ENCODE measurements at places on chromosomes 5 and 9.

DNA sequence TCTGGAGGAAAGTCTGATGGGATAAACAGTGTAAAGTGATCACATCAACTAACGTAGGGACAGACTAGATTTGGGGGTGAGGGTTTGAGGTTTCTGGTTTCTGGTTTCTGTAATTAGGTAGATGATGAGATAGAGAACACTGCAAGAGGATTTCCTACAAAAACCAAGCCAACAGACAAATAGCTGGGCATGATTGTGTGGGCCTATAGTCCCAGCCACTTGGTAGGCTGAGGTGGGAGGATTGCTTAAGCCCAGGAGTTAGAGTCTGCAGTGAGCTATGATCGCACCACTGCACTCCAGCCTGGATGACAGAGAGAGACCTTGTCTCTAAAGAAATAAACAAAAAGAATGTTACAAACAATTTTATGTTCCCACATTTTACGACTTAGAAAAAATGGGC is 34.4 kb upstream of the RNU6ATAC start:
- H3K4me3 ChIP-seq = no peak overlapping the region
- H3K27me3 ChIP-seq = peaks cover 12% of the 10 kb centered on the region
- H3K27ac ChIP-seq = no peak overlapping the region
- H3K36me3 ChIP-seq = no peaks in the 10 kb centered on the region
- H3K4me1 ChIP-seq = peaks cover 7% of the 10 kb centered on the region
- no peak for DNase-seq

DNA sequence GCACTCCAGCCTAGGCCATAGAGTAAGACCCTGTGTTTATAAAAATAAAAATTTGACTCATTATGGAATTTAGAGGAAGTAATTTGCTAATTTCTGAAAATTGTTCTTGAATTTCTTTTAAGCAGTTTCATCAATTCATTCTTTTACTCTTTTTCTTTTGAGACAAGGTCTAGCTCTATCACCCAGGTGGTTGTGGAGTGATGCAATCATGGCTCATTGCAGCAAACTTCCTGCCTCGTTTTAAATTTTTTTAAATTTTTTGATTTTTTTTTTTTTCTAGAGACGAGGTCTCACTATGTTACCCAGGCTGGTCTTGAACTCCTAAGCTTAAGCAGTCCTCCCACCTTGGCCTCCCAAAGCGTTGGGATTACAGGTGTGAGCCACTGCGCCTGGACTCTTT is 3.1 kb upstream of the CAMLG start:
- peaks cover 13% of the 10 kb centered on the region for H3K4me1 ChIP-seq
- no peaks in the 10 kb centered on the region for H3K27me3 ChIP-seq
- no peak for DNase-seq
- H3K36me3 ChIP-seq = no peaks in the 10 kb centered on the region

- DNase-seq = no peak
- H3K36me3 ChIP-seq = no peaks in the 10 kb centered on the region
- no peak overlapping the region for H3K27ac ChIP-seq
These were observed 26.3 kb downstream of the NMUR2 start for GRCh38 chr5:152378730-152379129.

GRCh38 chr5:165266939-165267338 is 1761.5 kb downstream of the MAT2B start:
- H3K27ac ChIP-seq = no peak overlapping the region
- DNase-seq = no peak
- H3K4me3 ChIP-seq = no peak overlapping the region
- no peaks in the 10 kb centered on the region for H3K4me1 ChIP-seq

DNA sequence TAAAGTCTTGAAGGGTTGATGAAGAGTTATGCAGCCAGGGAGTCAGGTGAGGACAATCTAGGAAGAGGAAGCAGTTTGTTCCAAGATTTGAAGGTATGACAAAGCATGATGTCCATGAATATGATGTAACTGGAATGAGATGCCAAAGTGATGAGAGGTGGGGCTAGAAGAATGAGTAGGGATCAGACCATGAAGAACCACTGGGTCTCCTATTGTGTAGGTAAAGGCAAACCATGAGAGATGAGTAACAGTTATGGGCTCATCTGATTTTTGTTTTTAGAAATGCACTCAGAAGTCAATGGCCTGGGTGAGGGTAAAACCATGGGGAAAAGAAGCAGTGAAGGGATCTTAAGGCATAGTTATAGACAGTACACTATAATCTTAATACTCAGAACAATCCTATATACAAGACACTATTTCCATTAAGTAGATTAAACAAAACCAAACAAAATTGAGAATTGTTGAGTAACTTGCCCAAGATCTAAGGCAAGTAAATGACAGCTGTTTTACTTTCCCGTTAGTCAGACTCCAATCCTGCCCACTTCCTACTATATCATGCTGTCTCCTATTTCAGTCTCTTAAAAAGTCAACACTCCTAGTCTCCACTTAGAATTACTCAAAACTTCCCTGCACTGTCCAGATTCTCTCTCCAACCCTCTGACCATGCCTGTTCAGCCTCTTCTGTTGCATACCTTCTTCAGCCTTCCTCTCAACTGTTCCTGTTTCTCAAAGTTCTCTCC is 393.8 kb upstream of the MEF2C start:
- H3K27ac ChIP-seq = no peak overlapping the region
- no peaks in the 10 kb centered on the region for H3K4me1 ChIP-seq
- no peaks in the 10 kb centered on the region for H3K36me3 ChIP-seq
- H3K4me3 ChIP-seq = no peak overlapping the region

GRCh38 chr5:74055486-74056106 is 429.6 kb downstream of the ARHGEF28 start:
- no peak overlapping the region for H3K4me3 ChIP-seq
- peaks cover 10% of the 10 kb centered on the region for H3K27me3 ChIP-seq
- no peaks in the 10 kb centered on the region for H3K4me1 ChIP-seq

DNA sequence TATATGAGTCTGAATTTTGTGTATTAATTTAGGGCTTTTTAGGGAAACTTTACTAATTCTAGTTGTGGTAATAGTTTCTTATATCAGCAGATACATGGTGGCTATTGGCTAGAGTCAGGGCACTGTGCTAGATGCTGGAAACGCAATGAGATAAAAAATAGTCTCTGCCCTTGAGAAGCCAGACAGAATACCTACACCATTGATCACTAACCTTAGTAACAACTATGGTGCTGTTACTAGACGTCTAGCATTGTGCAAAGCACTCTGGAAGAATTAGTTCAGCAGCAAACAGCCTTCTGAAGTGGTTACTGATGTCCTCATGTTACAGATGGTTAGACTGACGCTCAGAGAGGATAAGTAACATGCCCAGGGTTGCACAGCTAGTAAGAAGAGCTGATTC is 61.8 kb downstream of the GDA start:
- no peaks in the 10 kb centered on the region for H3K4me1 ChIP-seq
- H3K27ac ChIP-seq = no peak overlapping the region
- no peak for DNase-seq
- H3K4me3 ChIP-seq = no peak overlapping the region

DNA sequence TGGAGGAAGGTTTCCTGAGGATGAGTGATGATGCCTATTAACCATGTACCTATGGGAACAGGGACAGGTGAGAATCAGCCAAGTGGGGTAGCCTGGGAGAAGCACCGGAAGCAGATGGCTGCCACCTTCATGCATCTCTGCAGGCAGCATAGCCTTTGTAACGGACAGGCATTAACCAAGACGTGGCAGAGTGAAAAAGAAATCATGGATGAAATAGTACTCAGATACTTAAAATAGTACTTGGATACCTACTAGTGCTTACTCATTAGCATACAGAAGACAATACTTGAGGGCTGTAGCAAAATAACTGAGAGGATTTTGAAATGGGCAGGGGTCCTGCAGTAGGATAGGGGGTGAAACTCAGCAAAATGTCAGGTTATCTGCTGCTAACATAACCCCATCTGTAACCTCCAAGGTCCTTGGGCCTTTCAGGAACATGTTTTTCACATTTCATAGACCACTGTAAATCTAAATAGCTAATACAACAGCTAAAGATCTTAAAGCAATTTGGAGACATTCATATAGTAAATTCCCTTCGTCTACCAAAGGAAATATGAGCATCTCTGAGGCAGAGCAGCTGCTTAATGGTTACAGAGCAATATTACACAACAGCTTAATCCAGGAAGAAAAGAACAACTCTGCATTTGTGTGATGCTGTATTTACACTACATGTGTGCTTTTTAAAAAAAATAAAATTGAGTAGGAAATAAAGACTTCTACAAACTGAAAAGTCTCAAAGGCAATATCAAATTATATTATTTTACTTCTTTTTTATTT is 154.3 kb downstream of the NFIB start:
- no peaks in the 10 kb centered on the region for H3K4me1 ChIP-seq
- no peak for DNase-seq
- peaks cover 2% of the 10 kb centered on the region for H3K27me3 ChIP-seq
- no peak overlapping the region for H3K27ac ChIP-seq
- no peak overlapping the region for H3K4me3 ChIP-seq

DNA sequence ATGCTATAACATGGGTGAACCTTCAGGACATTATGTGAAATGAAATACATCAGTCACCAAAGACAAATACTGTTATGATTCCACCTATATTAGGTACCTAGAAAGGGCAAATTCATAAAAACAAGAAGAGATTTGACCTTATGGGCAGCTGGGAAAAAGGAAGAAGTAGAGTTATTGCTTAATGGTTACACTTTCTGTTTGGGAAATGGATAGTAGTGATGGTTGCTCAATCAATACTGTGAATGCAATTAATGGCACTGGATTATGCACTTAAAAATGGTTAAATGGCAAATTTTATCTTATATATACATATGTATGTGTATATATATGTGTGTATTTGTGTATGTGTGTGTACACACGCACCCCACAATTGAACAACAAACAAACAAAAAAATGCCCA is 15.2 kb downstream of the FKBP15 start:
- peak overlapping the region; percentile 44 for H3K27ac ChIP-seq
- H3K27me3 ChIP-seq = no peaks in the 10 kb centered on the region
- no peak overlapping the region for H3K4me3 ChIP-seq
- no peak for DNase-seq
- H3K36me3 ChIP-seq = peaks cover 44% of the 10 kb centered on the region
